ENCODE measurements at places on chromosomes 11 and 22. TPM values are rescaled to one million over a fixed set of nuclear protein-coding genes. Genes with fewer than 3 reads are reported as not detected.

TPBGL gene
- not detected for polyA plus RNA-seq

GP1BB gene
- 2.0 TPM for polyA plus RNA-seq

COPB1 gene
- polyA plus RNA-seq, result 64.5 TPM

OR6T1 gene
- not detected for polyA plus RNA-seq

CABP4 gene
- polyA plus RNA-seq, result 3.9 TPM

KRTAP5-7 gene
- polyA plus RNA-seq, result not detected

HIKESHI gene
- 75.7 TPM for polyA plus RNA-seq

GDPD4 gene
- not detected for polyA plus RNA-seq

SMIM35 gene
- 0.38 TPM for polyA plus RNA-seq

ZBED4 gene
- polyA plus RNA-seq, result 5.0 TPM

RBX1 gene
- polyA plus RNA-seq, result 150 TPM

PRR5L gene
- 1.2 TPM for polyA plus RNA-seq

LRRC10B gene
- polyA plus RNA-seq, result not detected

PHOX2A gene
- polyA plus RNA-seq, result not detected

OR5D13 gene
- not detected for polyA plus RNA-seq

OR52I1 gene
- polyA plus RNA-seq, result not detected

MFNG gene
- 212 TPM for polyA plus RNA-seq

P2RY6 gene
- not detected for polyA plus RNA-seq

MPZL3 gene
- 0.95 TPM for polyA plus RNA-seq

OR51I1 gene
- polyA plus RNA-seq, result not detected

SYT7 gene
- not detected for polyA plus RNA-seq

THY1 gene
- not detected for polyA plus RNA-seq

DEFB131B gene
- polyA plus RNA-seq, result not detected

APOBEC3H gene
- polyA plus RNA-seq, result 0.48 TPM

DESI1 gene
- 12.5 TPM for polyA plus RNA-seq

INS gene
- polyA plus RNA-seq, result not detected

SYCE3 gene
- polyA plus RNA-seq, result not detected

SORL1 gene
- polyA plus RNA-seq, result 25.8 TPM

TMEM132A gene
- 0.26 TPM for polyA plus RNA-seq

MRGPRE gene
- polyA plus RNA-seq, result not detected

RCOR2 gene
- not detected for polyA plus RNA-seq

CERK gene
- polyA plus RNA-seq, result 11.7 TPM

VPS11 gene
- polyA plus RNA-seq, result 52.6 TPM

AGBL2 gene
- 1.4 TPM for polyA plus RNA-seq

APOL4 gene
- not detected for polyA plus RNA-seq

PIK3C2A gene
- 5.1 TPM for polyA plus RNA-seq

IGSF9B gene
- not detected for polyA plus RNA-seq

OVCH2 gene
- polyA plus RNA-seq, result not detected

CST6 gene
- polyA plus RNA-seq, result not detected

PTPMT1 gene
- 49.5 TPM for polyA plus RNA-seq

MUC5B gene
- not detected for polyA plus RNA-seq

YPEL1 gene
- polyA plus RNA-seq, result 16.8 TPM

SELENOM gene
- polyA plus RNA-seq, result 145 TPM

FOLR1 gene
- not detected for polyA plus RNA-seq
